ENCODE measurements at places on chromosomes 5 and 9.

DNA sequence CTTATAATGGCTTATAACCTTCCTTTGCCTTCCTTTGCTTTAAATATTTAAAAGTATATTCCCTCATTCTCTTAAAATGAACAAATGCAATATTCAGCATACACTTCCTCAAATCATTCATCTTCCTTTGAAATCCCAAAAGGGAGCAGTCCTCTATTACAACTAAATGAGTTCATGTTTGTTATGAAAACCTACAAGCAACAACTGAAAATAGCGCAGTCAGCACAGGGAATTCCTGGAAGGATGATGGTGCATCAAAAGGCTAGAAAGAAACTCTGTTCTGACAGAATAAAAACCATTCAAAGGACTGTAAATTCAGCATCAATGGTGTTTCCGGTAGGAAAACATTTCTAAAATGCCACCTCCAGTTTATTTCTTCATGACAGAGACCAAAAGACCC lies 3.3 kb downstream of the NR6A1 start:
- no peak for DNase-seq

DNA sequence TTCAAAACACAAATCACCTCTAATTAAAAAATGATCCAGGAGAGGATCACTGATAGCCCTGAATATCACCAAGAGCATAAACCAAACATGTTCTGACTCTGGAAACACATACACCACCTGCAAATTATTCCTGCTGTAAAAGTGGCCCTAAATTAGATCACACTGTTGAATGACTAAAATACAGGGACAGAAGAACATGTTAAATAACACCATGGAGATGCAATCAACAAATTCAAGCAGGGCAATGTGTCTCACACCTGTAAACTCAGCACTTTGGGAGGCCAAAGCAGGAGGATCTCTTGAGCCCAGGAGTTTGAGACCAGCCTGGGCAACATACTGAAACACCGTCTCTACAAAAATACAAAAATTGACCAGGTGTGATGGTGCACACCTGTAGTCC lies 18.2 kb upstream of the SPOUT1 start:
- no peak for DNase-seq

DNA sequence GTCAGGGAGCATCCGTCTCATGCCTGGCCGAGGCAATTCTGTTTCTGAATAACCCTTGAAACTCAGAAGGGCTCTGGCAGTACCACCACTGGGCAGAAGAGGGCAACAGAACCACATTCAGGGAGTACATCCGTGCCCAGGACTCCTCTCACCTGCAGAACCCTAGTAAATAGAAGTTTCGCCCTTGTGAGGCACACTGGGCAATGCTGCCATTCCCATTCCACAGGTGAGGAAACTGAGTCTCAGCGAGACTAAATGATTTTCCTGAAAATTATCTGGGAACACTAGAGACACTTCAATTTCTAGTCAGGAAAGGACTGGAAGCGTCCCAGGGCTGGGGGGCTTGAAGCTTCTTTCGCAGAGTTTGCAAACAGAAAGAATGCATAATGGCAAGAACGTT lies 74.7 kb downstream of the FGF1 start:
- DNase-seq: no peak

GRCh38 chr5:18202164-18202563 lies 567.9 kb downstream of the TAF11L14 start:
- DNase-seq: no peak

GRCh38 chr9:20663133-20663532 lies 20.9 kb upstream of the FOCAD start:
- DNase-seq: no peak

All from foreskin melanocyte (primary cell).